ENCODE measurements at places on chromosomes 6 and 20.

DNA sequence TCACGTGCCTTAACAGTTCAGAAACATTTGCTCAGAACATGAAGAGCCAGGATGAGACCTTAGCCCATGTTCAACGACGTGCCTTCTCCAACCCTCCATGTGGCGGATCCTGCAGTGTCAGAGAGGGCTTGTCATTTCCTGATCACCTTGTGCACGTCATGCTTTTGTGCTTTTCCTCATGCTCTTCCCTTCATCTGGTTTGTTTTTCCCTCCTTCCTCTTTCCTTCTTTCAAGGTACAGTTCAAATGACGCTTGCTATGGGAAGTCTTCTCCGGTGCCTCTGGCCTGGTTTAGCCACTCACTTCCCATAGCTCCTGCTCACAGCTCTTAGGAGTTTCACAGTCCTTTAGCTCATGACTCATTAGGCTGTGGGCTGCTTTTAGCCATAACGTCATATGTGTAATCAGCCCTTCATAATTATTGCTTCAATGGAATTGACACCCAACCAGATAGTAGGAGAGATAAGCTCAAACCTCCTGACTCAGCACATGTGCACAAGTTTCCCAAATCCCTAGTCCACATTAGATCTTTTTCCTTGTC is 102.7 kb upstream of the CNKSR3 start:
- no peaks in the 10 kb centered on the region for H3K27me3 ChIP-seq
- no peak overlapping the region for H3K27ac ChIP-seq
- H3K4me3 ChIP-seq: no peak overlapping the region
- no peaks in the 10 kb centered on the region for H3K4me1 ChIP-seq

GRCh38 chr6:126027601-126028000 is 41.3 kb downstream of the TRMT11 start:
- no peaks in the 10 kb centered on the region for H3K36me3 ChIP-seq
- H3K4me3 ChIP-seq: no peak overlapping the region
- no peaks in the 10 kb centered on the region for H3K4me1 ChIP-seq

DNA sequence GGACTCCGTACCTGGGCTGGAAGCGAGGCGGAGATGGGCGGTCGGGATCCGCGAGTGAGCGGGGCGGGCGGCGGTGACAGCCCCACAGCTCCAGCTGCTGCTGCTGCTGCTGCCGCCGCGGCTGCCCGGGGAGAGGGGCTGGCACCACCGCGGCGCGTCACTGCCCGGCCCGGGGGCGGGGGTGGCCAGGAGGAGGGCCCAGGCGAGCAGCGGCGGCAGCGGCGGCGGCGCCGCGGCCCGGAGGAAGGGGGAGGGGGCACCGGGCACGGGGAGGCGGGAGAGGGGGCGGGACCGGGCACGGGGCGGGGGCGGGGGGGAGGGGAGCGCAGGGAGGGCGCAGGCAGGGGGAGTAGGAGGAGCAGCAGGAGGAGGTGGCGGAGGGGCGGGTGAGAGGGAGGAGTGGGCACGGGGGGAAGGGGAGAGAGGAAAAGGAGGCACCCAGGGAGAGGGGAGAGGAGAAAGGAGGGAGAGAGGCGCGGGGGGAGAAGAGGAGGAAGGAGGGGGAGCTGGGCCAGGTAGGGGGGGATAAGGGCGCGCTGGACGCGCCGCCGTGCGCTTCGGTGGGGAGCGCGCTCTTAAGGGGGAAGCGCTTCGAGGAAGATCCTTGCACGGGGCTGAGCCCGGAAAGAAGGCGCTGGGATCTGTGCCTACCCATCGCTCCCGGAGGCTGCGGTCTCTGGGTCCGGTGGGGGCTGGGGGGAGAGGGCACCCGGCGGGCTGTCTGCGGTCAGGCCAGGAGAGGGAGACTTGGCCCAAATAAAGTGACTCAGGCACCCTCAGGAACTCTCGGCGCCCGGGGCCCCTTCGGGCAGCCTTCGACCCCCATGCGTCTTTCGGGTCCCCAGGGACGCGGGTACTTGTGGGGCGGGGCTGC is 101.5 kb downstream of the NOL4L start:
- peak; percentile 83 for DNase-seq
- H3K36me3 ChIP-seq: no peaks in the 10 kb centered on the region
- H3K27me3 ChIP-seq: peaks cover 2% of the 10 kb centered on the region
- H3K4me3 ChIP-seq: peak overlapping the region; percentile 66
- H3K27ac ChIP-seq: peak overlapping the region; percentile 98

- H3K27ac ChIP-seq: no peak overlapping the region
- H3K27me3 ChIP-seq: no peaks in the 10 kb centered on the region
- peaks cover 8% of the 10 kb centered on the region for H3K4me1 ChIP-seq
- no peak for DNase-seq
- H3K36me3 ChIP-seq: no peaks in the 10 kb centered on the region
Measured at GRCh38 chr20:41672282-41672681, 54.1 kb upstream of the CHD6 start.

- no peaks in the 10 kb centered on the region for H3K4me1 ChIP-seq
- peak overlapping the region; percentile 52 for H3K4me3 ChIP-seq
- DNase-seq: peak; percentile 64
- no peak overlapping the region for H3K27ac ChIP-seq
Measured at GRCh38 chr6:105136431-105137350, 43.1 kb downstream of the POPDC3 start.

DNA sequence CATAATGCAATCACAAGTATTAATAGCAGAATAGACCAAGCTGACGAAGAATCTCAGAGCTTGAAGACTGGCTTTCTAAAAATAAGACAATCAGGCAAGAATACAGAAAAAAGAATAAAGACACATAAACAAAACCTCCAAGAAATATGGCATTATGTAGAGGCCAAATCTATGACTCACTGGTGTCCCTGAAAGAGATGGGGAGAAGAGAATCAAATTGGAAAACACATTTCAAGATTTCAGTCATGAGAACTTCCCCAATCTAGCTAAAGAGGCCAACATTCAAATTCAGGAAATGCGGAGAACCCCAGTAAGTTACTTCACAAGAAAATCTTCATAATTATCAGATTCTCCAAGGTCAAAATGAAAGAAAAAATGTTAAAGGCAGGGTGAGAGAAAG is 69.0 kb upstream of the PDE7B start:
- H3K36me3 ChIP-seq: no peaks in the 10 kb centered on the region
- DNase-seq: no peak
- H3K27me3 ChIP-seq: no peaks in the 10 kb centered on the region
- H3K4me3 ChIP-seq: no peak overlapping the region
- no peak overlapping the region for H3K27ac ChIP-seq
- no peaks in the 10 kb centered on the region for H3K4me1 ChIP-seq

Data from mesendoderm (in vitro differentiated cells).